Naive thymus-derived CD4-positive, alpha-beta T cell (primary cell): ENCODE measurements at places on chromosomes 3 and 15. TPM values are rescaled to one million over a fixed set of nuclear protein-coding genes. Genes with fewer than 3 reads are reported as not detected.

Gene TM4SF1
- polyA plus RNA-seq = not detected

Gene SIDT1
- polyA plus RNA-seq = 33.3 TPM

Gene ZBED2
- polyA plus RNA-seq = 1.7 TPM

Gene EFHB
- 1.8 TPM for polyA plus RNA-seq

Gene SIAH2
- polyA plus RNA-seq = 13.9 TPM
